ENCODE measurements at places on chromosomes 6 and 20. TPM values are rescaled to one million over a fixed set of nuclear protein-coding genes. Genes with fewer than 3 reads are reported as not detected.

Gene GGT7
- 8.1 TPM for total RNA-seq

Gene NUS1
- total RNA-seq = 29.8 TPM

Gene HDGFL1
- total RNA-seq = not detected

Gene ZC2HC1B
- not detected for total RNA-seq

Gene SRMS
- total RNA-seq = not detected

Gene BFSP1
- total RNA-seq = 4.9 TPM

Gene CTNNBL1
- total RNA-seq = 55.0 TPM
